ENCODE measurements at places on chromosomes 3 and 15.

DNA sequence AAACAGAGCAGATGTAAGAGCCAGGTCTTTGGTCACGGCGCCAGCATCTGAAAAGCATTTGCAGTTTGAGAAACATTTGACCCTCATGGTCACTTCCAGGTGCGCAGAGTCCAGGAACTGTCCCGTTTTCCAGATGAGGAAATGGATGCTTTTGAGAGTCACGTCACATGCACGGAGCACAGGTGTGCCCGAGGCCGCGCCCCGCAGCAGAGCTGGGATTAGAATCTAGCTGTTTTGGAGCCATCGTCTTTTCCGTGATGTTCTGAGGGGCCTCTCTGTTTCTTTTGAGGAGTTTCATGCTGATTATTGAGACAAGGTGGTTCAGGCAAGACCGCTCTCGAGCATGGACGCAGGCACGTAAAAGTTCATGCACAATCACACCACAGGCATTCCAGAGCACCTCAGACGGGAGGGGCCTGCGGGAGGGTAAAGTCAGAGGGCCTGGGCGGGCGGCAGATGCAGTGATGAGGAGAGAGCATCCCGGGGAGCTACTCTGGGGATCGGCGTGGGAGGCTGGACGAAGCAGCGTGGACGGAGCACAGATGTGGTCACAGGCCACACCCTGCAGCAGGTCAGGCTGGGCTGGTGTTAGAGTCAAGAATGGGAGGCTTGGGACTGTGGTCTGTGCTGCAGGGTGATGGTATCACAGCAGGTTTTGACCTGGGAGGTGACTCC, 139.2 kb upstream of the MEF2A start:
- no peak for DNase-seq

DNA sequence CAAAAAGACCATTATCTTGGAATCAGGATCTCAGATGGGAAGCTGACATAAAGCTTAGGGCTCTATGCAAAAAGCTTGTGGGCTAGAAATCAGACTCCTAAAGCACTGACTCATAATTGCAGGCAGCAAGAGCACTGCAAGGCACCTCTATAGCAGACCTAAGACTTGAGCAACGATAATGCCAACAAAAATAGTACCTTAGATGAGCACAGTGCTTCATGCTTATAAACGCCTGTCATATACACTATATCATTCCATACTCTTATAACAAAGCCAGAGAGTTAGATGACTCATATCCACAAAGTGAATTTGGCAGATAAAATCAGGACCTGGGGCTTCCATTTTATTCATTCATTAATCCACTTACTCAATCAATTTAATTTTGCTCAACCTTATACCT, 560.8 kb downstream of the MCTP2 start:
- no peak for DNase-seq

DNA sequence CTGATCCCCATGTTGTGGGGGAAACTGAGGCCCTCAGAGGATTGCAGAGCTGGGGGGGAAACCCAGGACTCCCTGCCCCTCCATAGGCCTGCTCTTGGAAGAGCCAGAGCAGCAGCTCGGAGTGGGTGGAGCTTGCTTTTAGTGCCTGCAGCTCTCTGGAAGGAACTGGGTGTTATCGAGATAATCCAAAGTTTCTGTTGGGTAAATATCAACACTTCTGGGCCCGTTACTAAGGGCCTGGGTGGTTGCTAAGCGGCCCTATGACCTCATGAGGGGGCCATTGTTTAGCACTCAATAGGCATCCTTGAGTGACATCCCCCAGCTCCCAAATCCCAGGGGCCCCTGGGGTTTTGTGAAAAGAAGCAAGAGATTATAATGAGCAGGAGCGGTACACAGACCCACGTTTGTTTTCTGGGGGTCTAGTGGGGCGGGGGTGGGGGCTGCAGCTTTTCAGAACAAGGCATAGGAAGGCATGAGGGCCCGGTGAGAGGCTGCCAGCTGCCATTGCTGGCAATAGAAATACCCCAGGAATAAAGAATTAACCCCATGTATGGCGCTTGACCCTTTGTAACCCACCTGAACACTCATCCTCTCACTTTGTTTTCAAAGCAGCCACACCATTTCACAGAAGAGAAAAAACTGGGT, 48.3 kb upstream of the ATP2B2 start:
- no peak for DNase-seq

- no peak for DNase-seq
Measured at GRCh38 chr3:139695426-139696313, 17.9 kb upstream of the NMNAT3 start.

GRCh38 chr15:81532001-81532400, 158.0 kb upstream of the TMC3 start:
- peak; percentile 14 for DNase-seq

- DNase-seq: peak; percentile 77
Measured at GRCh38 chr15:96276438-96277210, 53.9 kb upstream of the NR2F2 start.

- no peak for DNase-seq
Measured at GRCh38 chr3:68220832-68221231, 566.4 kb upstream of the SUCLG2 start.

DNA sequence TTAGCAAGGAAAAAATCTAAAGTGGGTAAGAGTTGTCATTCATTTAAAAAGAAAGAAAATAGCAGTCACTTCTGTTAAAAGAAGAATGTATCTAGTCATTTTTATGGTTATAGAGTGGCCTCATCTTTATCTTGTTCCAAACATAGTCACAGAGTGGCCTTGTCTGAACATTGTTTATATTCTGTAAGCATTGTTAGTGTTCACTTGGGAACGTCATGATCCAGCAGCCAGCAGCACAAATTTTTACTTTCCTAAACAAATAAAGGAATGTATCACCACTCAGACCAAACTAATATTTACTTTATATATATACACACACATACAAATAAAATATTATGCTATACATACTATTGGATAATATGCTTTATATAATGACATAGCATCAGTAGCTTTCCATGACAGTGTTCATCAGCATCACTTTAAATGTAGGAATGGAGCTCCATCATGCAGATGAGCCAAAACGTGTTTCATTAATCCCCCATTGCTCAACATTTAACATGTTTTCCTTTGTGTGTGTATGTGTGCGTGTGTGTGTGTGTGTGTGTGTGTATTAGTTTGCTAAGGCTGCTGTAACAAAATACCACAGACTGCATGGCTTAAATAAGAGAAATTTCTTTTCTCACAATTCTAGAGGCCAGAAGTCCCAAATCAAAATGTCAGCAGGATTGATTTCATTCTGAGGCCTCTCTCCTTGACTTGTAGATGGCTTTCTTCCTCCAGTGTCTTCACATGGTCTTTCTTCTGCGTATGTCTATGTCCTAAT, 39.6 kb upstream of the GYG1 start:
- DNase-seq: no peak

DNA sequence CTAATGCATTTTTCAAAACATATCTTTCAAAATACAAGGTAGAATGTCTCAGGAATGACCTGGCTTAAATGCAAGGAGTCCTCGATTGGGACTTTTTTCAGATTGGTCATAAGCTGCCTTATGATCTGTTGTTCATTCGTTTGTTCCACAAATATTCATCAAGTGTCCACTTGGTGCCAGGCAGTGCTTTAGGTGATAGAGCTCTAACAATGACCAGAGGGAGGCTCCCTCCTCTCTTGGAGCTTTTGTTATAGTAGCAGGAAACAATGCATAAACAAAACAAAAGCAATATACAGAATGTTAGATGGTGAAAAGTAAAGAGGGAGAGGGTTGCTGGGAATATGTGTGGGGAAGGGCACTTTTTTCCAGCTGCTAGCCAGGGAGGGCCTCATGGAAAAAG, 156.1 kb downstream of the MCTP2 start:
- DNase-seq: no peak

- DNase-seq: no peak
Measured at GRCh38 chr15:80405970-80406369, 1.8 kb downstream of the ARNT2 start.
